GM04503 (cell line): ENCODE measurements at places on chromosomes 1 and 21.

GRCh38 chr1:177959811-177960515 lies 9.9 kb downstream of the SEC16B start:
- DNase-seq = no peak

DNA sequence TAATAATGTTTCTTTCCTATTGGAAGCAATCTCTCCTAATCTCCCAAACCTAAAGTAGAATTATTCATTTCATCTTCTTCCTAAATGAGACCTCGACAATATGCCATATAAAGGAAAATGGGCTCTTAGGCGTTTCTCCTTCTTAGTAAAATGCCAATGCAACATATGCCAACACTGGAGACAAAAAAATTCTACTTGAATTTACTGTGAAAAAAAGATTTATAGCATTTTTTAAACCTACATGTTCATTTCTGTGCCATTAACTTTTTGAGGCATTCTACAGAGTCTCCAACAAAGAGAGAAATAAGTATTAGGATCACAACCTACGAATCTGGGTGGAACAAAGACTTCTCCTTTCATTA lies 1.3 kb downstream of the WDR47 start:
- no peak for DNase-seq

DNA sequence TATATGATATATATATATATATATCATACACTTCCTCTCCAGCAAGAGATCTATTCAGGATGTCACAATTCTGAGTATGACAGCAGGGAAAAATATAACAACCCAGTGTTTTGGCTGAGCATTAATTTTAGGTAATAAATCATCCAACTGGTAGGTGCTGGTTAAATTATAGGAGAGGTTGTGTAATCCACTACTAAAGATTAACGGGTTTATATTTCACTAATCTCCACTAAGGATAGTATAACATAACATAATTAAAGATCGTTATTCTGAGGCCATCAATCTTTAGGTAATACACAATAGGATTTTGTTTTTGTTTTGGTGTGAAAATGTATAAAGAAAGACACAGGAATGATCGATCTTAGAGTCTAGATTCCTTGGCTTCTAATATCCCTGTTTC lies 102.2 kb downstream of the COQ8A start:
- no peak for DNase-seq

- no peak for DNase-seq
These were observed 22.7 kb downstream of the INAVA start for GRCh38 chr1:200917291-200917817.

- DNase-seq = no peak
These were observed 1.0 kb upstream of the TMEM61 start for GRCh38 chr1:54979327-54979891.

GRCh38 chr21:35066824-35067223 lies 17.7 kb upstream of the RUNX1 start:
- no peak for DNase-seq

GRCh38 chr1:45009296-45009865 lies 1.7 kb downstream of the HECTD3 start:
- no peak for DNase-seq

DNA sequence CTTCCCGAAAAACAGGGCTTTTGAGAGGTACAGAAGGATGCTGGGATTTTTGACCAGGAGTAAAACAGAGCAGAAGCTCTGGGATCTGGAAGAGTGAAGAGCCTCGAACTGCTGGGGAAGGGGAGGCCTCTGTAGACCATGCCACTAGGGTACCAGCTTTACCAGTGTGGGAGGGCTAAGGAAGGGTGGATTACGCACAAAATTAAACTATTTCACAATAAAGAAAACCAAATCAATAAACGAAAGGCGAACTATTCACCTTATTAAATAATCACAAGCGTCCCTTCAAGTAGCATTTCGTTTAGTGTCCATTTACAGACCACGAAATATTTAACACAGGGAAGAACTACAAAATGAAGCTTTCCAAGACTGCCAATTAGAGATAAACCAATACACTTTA lies 723 bp downstream of the CZIB start:
- no peak for DNase-seq

DNA sequence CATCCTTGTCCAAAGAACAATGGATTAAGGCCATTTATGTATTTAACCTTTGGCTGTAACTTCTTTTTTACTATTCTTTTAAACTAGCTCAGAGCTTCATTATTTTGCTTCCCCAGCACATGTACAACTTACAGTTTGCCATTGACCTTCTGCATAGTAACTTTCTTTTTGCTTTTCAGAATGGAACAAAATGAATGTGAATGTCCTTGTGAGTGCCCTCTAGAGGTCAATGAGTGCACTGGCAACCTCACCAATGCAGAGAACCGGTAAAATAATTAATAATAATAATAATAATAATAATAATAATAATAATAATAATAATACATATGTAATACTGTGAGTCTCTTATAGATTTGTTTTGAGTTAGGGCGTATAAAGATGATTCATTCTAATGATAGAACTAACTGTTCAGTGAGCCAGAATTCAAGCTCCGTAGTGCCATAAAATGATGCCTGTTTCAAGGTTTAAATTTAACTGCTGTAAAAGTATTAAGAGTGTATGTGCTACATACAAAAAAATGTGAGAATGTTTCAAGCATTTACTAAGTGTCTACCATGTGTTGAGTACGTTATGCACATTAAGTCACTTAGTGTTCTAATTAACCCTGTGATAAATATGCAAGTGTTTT lies 69.0 kb upstream of the RAVER2 start:
- no peak for DNase-seq

GRCh38 chr21:34270411-34270810 lies 93.4 kb upstream of the KCNE2 start:
- no peak for DNase-seq

DNA sequence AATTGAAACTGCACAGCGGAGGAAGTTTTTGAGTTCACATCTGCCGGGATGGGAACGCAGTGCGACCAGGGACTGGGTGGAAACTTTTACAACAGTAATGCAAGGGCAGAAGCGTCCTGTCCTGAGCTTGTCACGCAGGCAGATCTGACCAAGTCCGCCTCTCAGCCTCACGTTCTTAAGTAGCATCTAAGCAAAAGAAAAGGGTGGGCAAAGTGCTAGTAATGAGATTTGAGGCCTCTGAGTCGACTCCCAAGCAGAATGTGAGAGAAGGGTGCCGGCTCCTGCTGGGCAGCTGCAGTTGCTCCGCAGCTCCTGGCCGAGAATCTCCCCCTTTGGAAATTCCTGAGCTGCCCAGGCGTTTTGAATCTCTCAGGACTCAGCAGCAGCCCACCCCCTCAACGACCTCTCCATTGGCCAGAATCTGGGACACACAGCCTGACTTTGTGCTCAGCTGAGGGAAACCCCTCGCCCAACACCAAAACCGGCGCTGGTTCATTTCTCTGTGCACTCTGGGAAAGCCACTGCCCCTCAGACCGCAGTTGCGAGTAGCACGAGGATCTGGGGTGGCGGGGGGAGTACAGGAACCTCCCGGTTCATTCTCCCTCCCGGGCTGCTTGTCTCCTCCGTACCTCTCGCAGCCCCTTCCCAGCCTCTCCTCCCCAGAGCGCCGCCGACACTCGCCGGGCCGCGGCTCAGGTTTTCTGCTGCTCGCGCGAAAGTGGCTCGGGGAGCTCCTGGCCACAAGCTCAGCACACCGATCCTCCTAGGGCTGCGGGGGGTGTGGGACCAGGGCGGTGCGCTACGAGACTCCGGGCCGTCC lies 913 bp upstream of the S1PR1 start:
- no peak for DNase-seq

DNA sequence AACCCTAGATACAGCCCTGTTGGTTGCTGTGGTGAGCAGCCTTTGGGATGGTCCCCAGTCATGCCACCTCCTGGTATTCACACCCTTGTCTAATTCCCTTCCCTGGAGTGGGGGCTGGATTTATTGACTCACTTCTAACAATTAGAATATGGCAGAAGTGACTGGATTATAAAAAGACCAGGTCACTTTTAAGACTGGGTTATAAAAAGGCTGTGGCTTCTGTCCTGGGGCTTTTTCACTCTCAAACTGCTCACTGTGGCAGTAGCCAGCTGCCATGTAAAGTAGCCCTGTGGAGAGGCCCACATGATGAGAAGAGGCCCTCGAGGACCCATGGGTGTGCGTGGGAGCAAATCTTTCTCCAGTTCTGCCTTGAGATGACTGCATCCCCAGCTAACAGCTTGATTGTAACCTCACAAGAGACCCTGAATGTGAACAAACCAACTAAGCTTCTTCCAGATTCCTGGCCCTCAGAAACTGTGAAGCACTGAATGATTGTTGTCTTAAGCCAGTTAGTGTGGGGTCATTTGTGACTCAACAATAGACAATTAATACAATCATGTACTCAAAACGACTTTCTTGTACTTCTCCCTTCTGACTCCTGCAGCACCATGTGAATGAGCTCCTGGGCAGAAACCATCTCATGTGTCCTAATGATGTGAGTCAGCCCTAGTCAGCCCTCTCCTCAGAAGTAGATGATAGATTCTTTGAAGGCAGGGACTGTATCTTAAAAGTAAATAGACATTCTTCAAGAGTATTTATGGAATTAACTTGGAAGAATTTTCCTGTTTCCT lies 234.9 kb downstream of the TNR start:
- DNase-seq = no peak

DNA sequence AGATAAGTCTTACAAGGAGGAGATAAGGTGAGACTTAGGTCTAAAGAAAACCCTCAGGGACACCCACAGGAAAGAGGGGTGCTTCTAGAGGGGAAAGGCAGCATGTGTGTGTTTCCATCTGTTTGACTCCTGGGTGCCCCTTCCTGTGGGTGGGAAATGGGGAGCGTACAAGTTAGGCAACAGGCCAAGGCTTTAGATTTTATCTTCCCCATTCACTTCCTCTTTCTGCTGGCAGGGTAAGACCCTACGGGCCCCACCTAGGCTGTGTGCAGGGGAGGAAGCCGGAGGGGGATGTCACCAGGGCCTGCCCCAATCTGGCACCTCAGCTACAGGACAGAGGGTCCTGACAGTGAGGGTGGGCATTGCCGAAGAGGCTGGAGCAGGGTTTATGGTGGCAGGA lies 2.5 kb upstream of the OLIG1 start:
- no peak for DNase-seq

GRCh38 chr1:155975375-155976061 lies 2.8 kb downstream of the ARHGEF2 start:
- no peak for DNase-seq

GRCh38 chr1:166129006-166129405 lies 37.8 kb downstream of the FAM78B start:
- DNase-seq = no peak

GRCh38 chr1:6249739-6250689 lies 6.0 kb downstream of the HES3 start:
- DNase-seq = no peak

- DNase-seq = no peak
These were observed 3.2 kb downstream of the SLC6A17 start for GRCh38 chr1:110153407-110153950.

- no peak for DNase-seq
These were observed 425.5 kb downstream of the KCTD3 start for GRCh38 chr1:215992620-215993019.

- DNase-seq = no peak
These were observed 33.7 kb upstream of the AK4 start for GRCh38 chr1:65114322-65114721.

- no peak for DNase-seq
These were observed at the start of gene PCNX2 for GRCh38 chr1:233295237-233295974. TSS of gene PCNX2 (minus strand) at chr1:233295725. CDS start at chr1:233295478, 247 bp downstream.

GRCh38 chr1:79524126-79524525 lies 517.6 kb upstream of the ADGRL4 start:
- no peak for DNase-seq

- DNase-seq = no peak
These were observed 65.4 kb downstream of the PATJ start for GRCh38 chr1:61807606-61808140.

DNA sequence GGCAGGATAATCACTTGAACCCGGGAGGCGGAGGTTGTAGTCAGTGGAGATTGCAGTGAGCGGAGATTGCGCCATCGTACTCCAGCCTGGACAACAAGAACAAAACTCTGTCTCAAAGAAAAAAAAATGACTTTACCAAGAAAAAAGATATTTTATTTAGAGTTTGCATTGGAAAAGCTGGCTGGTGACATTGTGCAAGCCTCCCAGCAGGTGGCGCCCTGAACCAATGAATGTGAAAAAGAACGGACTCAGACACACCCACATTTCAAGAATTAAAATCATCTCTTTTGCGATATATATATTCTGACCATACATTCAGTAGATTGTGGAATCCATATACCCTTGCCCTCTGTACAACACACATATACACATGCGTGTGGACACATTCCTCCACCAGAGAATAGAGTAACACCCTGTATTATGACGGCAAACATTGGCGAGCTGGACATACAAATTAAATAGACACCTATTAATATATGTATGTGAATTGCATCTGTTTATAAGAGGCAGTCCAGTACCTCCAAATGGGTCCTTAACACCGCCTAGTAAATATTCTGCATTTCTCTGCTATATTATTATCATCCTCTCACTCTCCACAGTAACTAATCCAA lies 39.0 kb upstream of the CADM3 start:
- DNase-seq = no peak

DNA sequence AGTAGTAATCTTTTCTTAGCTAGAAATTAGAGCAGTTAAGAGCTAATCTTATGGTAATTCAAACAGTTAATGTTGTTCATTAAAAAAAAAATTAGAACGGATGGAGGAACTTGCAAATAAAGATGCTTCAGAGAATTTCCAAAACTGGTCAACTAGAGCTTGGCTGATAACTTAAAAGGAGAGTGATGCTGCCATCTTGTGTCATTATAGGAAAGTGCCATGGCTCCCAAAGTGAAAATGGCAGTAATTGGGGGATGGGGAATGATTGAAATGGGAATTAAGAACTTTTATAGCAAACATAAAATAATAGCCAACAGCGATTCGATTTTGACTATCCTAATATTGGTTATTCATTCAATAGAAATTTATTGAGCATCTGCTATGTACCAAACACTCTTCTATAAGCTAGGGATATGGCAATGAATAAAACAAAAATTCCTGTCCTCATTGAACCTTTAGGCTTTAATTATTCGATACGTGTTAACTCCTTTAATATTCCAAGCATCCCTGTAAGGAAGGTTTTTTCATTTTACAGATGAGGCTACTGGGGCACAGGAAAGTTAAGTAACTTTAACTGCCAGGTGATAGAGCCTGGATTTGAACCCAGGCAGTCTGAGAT lies 5.7 kb upstream of the PLPP3 start:
- no peak for DNase-seq

DNA sequence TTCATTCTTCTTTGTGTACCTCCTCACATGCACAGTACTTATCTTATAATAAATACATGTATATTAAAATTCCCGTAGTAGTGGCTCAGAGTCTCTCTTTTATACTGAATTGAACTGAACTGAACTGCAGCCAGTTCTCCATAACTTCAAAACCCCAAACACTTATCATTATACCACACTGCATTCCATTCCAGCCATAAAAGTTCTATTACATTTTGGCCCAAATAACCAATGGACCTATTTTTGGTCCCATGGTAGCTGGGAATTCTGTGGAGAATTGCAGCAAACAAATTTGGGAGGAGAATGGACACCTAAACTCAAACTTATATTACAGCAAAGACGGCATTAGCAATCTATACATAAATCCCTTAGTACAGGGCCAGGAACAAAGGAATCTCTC lies 86.6 kb upstream of the C1orf87 start:
- DNase-seq = no peak

- DNase-seq = peak; percentile 97
These were observed 34.7 kb downstream of the RGS5 start for GRCh38 chr1:163168053-163168452.
